Hypothalamus (tissue), 51 donors: ENCODE measurements at places on chromosomes 6 and 20.

GRCh38 chr6:11410539-11411307 lies 126.8 kb upstream of the TMEM170B start:
- DNase-seq, result no peak

- no peak for DNase-seq
Observed at GRCh38 chr6:157020398-157020797, 243.2 kb downstream of the ARID1B start.

DNA sequence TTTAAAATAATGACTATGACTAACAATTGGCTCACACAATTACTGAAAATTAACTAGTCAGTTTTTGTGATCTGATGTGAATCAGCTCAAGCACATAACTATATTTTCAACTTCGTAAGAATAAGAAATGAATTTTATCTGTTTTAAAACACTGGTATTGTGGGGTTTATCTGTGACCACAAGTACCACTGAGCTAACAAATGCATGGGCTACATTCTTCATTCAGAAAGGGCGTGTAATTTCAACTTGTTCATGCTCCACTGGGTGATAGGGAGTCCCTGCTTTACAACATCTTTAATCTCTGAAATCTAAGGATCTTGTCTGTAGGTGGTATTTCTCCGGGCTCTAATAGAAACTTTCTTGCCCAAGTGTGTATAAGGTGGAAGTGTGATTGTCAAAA lies 1311.5 kb upstream of the GJE1 start:
- no peak for DNase-seq

- DNase-seq, result no peak
Observed at GRCh38 chr20:63079971-63080370, 73.2 kb upstream of the BHLHE23 start.

GRCh38 chr20:9040863-9041524 lies 27.9 kb upstream of the PLCB4 start:
- no peak for DNase-seq

GRCh38 chr20:39960522-39961428 lies 728.3 kb downstream of the MAFB start:
- no peak for DNase-seq

DNA sequence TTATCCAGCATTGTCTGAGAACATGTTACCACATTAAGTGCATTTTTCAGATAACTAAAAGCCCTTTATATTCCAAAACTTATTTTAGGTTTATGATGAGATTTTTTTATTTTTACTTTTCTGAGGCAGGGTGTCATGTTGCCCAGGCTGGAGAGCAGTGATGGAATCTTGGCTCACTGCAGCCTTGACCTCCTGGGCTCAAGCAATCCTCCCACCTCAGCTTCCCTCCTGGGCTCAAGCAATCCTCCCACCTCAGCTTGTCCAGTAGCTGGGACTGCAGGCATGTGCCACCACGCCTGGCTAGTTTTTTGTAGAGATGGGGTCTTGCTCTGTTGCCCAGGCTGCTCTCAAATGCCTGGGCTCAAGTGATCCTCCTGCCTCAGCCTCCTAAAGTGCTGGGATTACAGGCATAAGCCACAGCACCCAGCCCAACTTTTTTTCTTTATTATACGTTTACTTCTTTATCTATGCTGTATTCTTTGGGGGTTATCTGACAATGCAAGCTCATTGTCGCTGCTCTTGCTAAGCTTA lies 6.2 kb downstream of the DYNLT1 start:
- no peak for DNase-seq

DNA sequence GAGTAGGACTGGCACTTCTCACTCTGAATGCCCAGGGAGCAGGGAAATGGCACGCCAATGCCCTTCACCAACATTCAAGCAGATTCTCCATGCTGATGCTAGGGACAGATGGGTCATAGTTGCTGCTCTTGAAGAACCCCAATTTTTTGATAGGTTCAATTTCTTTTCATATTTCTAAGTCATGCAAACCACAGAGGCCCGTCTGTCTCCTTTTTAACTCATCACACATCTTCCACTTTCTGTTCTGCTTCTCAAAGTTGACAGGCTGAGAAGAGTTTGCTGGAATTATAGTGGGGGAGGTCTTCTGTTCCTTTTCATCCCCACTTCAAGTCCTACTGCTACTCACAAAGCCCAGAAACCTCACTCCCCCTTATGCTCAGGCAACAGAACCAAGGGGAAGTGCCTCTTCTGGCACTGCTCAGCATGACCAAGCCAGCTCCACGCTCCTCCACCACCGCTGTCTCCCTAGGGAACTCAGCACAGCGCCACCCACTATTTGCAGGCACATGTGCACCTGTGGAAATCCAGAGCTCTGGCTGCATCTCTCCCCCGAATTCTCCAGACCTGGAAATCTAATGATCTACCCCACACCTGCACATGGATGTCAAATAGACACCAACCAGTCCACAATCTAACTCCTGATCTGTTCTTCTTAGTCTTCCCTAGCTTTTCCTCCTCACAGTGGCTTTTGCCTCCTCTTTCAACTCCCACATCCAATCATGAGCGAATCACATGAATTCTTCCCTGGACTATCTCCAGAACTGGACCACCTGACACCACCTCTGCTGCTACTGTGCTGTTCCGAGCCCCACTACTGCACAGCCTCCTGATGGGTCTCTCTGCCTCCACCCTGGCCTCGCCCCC lies 10.7 kb downstream of the ZBTB24 start:
- no peak for DNase-seq

DNA sequence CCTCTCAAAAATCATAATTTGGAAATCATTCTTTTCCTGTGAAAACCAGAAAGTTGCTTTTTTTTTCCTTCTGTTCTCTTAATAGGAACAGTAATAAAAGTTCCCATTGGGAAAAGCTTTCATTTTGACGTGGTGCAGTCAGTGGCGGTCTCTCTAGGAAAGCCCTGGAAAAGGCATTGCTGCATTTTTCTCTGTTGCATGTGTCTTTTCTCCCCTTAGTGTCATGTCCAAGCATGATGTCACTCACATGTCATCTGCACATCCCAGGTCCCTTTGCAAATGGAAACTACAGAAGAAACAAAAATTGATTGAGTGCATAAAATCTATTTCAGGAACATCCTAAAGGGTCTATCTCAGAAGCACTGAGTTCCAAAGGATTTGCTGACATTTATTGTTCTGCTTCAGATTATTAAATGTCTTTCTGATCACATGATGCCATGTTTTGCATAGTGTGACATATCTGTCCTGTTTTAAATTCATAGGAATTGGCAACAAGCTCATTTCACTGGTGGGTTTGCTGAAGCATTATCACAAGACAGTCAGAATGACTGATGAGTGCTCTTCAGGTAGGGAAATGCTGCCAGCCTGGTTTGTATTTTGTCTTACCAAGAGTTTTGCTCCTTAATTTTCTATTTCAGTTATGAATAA lies 208.7 kb downstream of the SOX4 start:
- DNase-seq, result no peak

GRCh38 chr6:145036236-145036635 lies 699.1 kb downstream of the EPM2A start:
- DNase-seq, result no peak

- no peak for DNase-seq
Observed at GRCh38 chr6:139970591-139970991, 596.1 kb upstream of the CITED2 start.

GRCh38 chr20:63114693-63115311 lies 101.1 kb downstream of the YTHDF1 start:
- DNase-seq, result no peak

GRCh38 chr20:3510110-3510509 lies 39.3 kb downstream of the ATRN start:
- DNase-seq, result no peak

- DNase-seq, result no peak
Observed at GRCh38 chr6:116411284-116411623, 40.5 kb downstream of the DSE start.

DNA sequence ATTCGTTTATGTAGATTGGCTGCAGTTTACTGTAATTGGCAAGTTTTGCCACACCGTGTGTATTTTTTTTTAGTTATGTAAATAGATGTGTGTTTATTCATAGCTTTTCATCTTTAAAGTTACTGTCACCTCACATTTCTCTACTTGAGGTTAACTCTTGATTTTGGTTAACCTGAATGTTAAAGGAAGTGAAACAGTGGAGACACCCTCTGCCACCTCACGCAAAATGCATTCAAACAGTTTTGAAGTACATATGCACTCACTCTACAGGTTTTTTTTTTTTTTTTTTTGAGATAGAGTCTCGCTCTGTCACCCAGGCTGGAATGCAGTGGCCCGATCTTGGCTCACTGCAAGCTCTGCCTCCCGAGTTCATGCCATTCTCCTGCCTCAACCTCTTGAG lies 17.7 kb downstream of the OR2A4 start:
- DNase-seq, result no peak

- DNase-seq, result no peak
Observed at GRCh38 chr6:10580570-10580969, 59.4 kb downstream of the GCNT2 start.

GRCh38 chr6:25016014-25016720 lies 80.4 kb upstream of the RIPOR2 start:
- DNase-seq, result no peak
